EL (cell line): ENCODE measurements at places on chromosomes 3 and 15.
A peak's percentile ranks its signal among the peaks of the same experiment; 100 is the strongest.

DNA sequence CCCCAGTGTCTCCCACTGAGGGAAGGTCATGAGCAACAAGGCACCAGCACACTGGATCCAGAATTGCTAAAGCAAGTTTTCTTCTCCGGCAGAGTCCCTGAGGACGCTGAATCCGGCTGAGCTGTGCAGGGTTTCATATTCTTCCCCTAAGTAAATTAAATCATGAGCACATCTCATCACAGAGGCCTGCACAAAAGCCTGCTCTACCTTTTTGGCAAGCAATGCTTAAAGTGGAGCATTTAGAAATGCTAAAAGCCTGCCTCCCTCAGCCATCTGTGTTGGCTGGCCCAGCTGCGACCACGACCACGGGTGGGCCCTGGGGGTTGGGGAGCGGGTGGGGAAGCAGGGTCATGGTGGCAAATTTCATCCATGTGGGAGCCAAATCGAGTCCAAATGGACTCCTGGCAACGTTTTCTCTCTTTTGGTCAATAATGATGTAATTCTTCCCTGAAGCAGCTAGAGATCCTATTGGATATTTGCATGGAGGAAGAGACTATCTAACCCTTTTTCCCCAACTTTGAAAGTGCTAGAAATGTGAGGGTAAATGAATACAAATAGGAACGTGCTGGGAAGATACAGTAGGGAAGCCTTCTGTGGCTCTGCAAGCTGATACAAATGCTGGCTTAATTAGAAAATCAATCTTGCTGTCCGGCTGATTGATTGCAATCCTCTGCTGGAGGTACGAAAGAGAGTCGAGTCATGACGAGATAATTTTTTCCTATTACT lies 532.8 kb upstream of the TBL1XR1 start:
- no peak for DNase-seq

DNA sequence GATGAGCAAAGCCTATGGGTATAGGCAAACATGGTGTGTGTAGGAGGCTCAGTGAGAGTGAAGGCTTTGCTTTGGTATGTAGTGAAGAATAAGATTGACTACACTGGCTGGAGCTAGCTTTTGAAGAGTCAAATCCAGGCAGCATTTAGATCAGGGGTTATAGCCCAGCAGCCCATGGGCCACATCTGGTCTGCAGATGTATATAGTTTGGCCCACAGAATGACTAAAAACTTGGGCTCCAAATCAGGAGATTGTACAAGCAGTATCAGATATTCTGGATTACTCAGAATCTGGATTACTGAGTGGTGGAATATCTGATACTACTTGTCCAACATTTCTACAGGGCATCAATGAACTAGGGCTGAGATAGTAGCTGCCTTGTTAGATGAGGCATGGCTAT lies 92.9 kb upstream of the FGF7 start:
- peak; percentile 8 for DNase-seq

DNA sequence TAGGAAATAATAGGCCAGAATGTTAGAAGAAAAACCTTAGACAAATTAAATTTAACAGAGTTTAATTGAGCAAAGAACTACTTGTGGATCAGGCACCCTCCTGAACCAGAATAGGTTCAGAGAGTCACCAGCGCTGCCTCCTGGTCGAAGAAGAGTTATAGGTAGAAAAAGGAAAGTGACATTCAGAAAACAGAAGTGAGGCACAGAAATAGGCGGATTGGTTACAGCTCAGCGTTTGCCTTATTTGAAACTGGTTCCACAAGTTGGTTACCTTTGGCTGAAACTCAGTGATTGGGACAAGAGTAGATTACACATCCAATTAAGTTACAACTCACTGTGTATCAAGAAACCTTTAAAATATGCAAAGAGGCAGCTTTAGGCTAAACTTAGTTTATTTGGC lies 4.4 kb downstream of the AADAC start:
- no peak for DNase-seq

DNA sequence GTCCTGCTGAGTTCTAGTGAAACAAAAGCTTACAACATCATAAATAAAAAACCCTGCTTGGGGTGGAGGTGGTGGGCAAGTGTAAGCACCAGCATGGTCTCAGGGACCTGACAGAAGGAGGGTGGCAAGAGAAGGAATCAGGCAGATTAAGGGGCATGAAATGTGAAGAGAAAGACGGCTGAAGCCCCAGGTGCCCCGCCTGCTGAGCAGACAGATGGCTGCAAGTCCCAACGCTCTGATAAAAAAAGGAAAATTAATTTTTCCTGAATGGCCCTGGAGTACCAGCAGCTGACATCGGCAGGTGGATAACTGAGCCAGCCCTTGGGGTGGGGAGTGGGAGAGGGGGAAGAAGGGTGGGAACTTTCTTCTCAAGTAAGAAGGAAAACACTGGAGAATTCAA lies 137.9 kb downstream of the XXYLT1 start:
- DNase-seq, result no peak

DNA sequence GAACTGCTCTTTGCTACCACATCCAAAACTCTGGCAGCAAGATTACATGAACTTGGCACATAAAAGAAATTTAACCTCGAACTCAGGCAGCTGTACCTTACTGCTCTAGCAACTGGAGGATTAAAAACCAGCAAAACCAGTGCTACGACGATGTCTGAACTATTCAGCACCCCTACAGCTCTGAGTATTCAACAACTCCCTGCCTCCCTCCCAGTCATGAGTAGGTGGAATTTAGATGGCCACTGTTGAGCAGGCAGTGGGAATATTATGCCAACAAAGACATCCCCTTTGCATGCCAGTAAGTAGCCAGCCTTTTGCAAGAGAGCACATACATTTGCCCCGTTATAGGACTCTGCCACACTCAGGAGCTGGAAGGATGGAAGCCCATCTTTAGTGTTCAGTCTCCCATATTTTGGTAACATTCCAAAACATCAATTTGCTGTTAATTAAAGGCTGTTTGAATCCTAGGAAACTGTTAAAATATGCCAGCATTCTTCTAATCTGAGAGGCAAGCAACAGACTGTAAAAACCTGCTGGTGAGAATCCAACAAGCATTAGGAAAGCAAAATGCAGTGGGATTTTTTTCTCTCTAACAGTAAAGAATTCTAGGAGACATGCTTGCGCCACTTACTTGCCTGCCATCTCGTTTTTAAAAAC lies 85.4 kb downstream of the ZNF385D start:
- no peak for DNase-seq

DNA sequence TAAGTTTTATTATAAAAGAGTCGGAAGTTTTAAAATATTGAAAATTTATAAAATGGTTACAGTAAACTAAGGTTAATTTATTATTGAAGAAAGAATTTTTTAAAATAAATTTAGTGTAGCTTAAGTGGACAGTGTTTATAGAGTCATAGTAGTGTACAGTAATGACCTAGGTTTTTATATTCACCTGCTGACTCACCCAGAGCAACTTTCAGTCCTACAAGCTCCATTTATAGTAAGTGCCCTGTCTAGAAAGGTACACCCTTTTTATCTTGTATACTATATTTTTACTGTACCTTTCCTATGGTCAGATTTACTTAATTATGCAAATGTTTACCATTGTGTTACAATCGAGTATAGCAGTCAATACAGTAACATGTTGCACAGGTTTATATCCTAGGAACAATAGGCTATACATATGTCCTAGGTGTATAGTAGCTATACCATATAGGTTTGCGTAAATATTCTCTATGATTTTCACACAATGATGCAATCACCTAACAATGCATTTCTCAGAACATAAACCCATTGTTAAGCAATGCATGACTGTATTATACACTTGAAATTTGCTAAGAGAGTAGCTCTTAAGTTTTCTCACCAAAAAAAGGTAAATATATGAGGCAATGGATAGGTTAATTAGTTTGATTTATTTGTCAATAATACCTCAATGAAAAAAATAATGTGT lies 106.9 kb upstream of the CD96 start:
- no peak for DNase-seq

GRCh38 chr3:77566055-77566454 lies 526.2 kb downstream of the ROBO2 start:
- DNase-seq, result no peak

GRCh38 chr3:101509281-101509680 lies 3.7 kb downstream of the SENP7 start:
- DNase-seq, result peak; percentile 57

DNA sequence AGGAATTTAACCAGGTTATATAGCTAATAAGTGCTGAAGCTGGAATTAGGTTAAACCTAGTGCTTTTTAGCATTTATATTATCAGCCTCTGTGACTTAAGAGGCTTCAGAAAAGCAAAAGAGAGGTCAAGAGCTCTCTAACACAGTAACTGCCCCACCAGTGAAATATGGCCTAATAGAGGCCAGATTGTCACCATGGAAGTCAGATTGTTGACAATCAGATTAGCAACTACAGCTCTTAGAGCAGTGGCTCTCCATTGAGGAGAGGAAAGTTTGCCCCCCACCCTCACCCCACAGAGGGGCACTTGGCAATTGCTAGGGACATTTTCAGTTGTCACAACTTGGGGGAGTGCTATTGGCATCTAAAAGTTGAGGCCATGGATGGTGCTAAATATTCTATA lies 23.3 kb upstream of the LMOD3 start:
- no peak for DNase-seq

DNA sequence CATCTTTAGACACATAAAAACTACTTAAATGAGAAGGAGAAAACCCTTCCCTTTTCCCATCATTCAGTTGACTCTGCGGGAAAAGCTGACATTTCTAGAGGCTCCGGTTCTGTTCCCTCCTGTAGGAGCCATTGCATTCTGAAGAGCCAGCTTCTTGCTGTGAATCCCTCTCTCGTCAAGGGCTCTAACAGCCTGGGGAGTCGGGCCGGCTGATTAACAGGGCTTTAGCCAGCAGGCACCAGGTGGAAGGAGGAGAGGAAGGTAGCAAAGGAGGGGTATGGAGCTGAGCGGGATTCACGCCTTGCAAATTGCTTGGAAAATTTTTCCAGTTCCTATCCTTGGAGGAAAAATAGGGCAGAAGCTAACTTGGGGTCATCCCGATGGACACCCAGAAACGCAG lies 108.3 kb upstream of the UBE2E1 start:
- no peak for DNase-seq

DNA sequence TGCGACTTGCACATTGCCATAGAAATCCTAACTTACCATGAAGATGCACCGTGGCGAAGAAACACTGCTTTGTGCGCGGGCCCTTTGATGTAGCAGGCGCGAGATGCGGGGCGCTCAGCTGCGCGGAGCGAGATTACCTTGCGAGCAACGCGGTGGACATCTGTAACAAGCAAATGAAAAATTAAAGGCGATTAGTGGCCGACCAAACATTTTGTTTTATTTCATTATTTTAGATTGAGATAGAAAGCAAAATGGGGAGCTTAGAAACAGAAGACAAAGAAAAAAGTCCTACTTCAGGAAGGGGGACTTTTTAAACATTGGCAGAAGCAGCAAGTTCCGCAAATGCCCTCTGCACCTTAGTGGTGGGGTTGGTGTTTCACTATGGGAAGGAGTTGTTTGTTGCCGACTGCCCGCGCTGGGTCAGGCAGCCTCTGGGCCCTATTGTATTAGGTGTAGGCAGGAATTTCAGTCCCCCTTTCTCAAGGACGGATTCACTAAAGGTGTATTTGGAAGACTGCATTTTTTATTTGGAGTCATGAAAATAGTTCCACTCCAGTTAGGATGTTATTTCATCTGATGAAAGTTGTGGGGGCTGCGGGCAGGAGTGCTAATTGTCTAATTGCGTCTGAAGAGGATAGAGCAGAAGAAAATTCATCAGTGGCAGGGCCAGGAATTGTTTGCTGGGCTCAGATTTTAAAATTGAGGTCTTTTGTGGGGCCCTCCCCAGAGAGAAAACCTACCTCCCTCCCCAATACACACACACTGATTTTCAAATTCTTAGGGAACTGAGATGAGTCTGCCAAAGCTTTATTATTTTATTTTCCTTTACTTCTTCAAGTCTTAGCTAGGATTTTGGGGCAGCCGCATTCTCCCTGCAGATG lies 17.4 kb downstream of the ZIC4 start:
- DNase-seq, result no peak

GRCh38 chr15:84934942-84935729 lies 46.5 kb upstream of the PDE8A start:
- DNase-seq, result no peak

- DNase-seq, result no peak
Measured at GRCh38 chr3:71616571-71617021, 33.1 kb upstream of the FOXP1 start.

GRCh38 chr15:95300958-95301357 lies 1029.5 kb upstream of the NR2F2 start:
- DNase-seq, result peak; percentile 53
